Adrenal gland (tissue), 19 donors: ENCODE measurements at places on chromosomes 5 and 9. TPM values are rescaled to one million over a fixed set of nuclear protein-coding genes. Genes with fewer than 3 reads are reported as not detected.

DNA sequence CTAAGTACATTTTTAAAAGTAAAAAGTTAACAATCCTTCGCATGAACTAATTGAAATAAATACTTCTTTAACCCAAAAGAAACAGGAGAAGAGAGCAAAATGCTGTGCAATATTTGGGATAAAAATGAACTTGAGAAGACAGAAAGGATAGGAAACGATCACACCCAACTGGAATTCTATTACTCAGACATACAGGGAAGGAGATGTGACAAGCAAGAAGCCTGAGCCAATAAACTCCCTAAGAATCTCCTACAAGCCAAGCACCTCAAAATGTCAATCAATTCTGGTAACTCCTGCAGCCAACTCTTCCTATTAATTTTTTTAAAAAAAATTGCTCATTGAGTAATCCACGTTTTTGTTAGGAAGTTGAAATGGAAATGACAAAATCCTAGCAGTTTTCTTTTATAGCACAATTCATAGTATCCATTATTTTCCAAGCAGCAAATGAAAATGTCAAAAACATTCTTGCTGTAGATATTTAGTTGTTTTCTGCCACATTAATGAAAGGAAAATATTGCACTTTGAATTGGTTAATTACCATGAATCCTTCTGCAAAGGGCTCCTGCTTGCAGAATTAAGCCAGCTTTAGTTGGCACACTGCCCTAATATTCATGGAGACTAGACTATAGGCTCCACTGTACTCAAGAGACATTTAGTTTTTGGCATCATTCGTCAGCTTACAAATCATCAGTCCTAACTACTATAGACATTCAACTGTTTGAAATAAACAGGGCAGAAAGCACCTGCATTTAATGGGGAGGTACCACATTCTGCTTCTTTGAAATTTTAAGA, 89.0 kb downstream of the RFX3 start:
- no peak for DNase-seq
- H3K27me3 ChIP-seq: no peaks in the 10 kb centered on the region
- no peaks in the 10 kb centered on the region for H3K36me3 ChIP-seq
- H3K4me3 ChIP-seq: no peak overlapping the region
- no peak overlapping the region for H3K27ac ChIP-seq

Gene PCDHAC2
- polyA plus RNA-seq: 0.07 TPM

- no peak overlapping the region for H3K4me3 ChIP-seq
- no peaks in the 10 kb centered on the region for H3K4me1 ChIP-seq
- no peak for DNase-seq
- no peaks in the 10 kb centered on the region for H3K27me3 ChIP-seq
- no peaks in the 10 kb centered on the region for H3K36me3 ChIP-seq
Observed at GRCh38 chr5:119019949-119020348, 31.6 kb upstream of the DTWD2 start.

DNA sequence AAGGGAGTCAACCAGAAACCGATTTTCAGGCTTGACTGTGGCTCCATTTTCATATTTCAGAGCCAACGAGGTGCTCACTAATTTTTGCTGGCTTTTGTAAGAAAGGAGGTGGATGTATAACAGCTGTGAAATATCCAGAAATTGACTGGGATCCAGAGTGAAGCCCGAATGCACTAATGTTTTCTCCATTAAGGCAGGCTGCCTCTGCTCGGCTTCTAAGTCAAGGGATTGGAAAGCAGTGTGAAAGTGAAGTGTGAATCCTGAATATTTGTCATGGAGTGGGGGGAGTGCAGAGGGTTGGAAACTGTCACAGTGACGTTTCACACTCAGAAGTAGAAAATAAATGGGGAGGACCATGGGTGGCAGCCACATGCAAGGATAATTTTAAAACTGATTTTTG, 237.4 kb downstream of the GOLPH3 start:
- no peak overlapping the region for H3K27ac ChIP-seq
- H3K4me3 ChIP-seq: no peak overlapping the region
- no peaks in the 10 kb centered on the region for H3K36me3 ChIP-seq
- DNase-seq: no peak

GRCh38 chr5:44646016-44646415, 162.7 kb upstream of the MRPS30 start:
- no peaks in the 10 kb centered on the region for H3K27me3 ChIP-seq
- no peak overlapping the region for H3K4me3 ChIP-seq
- no peaks in the 10 kb centered on the region for H3K4me1 ChIP-seq
- H3K27ac ChIP-seq: no peak overlapping the region
- H3K36me3 ChIP-seq: no peaks in the 10 kb centered on the region

- H3K27me3 ChIP-seq: no peaks in the 10 kb centered on the region
- no peak overlapping the region for H3K4me3 ChIP-seq
- DNase-seq: no peak
- H3K36me3 ChIP-seq: no peaks in the 10 kb centered on the region
Observed at GRCh38 chr5:59133764-59134261, 550.9 kb downstream of the RAB3C start.

Gene PCDHGB2
- 0.88 TPM for polyA plus RNA-seq

- no peaks in the 10 kb centered on the region for H3K27me3 ChIP-seq
- H3K27ac ChIP-seq: no peak overlapping the region
- DNase-seq: no peak
- H3K4me1 ChIP-seq: no peaks in the 10 kb centered on the region
Observed at GRCh38 chr5:75603371-75603770, 7.9 kb upstream of the ANKDD1B start.

- H3K4me1 ChIP-seq: no peaks in the 10 kb centered on the region
- H3K27me3 ChIP-seq: no peaks in the 10 kb centered on the region
Observed at GRCh38 chr5:180109920-180110319, 38.4 kb upstream of the RNF130 start.

DNA sequence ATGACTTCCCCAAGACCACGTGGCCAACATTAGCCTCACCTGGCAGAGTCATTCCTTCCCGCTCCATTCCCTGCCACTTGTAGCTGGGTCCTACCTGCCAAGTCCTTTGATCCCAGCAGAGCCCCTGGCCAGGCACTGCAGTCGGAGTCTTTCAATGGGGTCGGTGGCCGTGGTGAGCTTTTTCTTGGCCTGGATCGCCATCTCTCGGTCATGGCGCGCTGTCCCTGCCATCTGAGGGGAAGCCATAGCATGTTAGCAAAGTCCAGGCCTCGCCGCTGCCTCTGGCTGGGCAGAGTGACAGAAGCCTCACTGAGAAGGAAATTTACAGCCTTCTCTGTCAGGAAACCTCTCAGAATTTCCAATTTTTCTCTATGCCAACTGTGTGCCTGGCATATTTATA, 17.5 kb downstream of the CAPSL start:
- no peaks in the 10 kb centered on the region for H3K27me3 ChIP-seq
- no peak for DNase-seq
- H3K4me3 ChIP-seq: no peak overlapping the region
- H3K4me1 ChIP-seq: peaks cover 6% of the 10 kb centered on the region

DNA sequence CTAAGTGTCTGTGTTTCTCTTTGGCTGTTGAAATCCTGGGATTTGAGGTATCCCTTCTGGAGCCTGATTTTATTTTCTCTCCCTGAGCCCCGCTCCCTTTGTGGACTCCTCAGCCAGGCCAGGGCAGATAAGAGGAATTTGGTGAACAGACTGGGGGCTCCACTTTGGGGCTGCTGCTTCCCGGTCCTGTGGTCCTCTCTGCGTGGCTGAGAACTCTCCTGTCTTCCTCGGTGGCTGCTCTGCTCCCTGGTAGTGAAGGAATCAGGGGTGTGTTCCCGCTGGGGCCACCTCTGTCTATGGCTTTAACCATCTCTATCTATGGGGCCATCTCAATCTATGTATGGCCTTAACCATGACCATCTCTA, 71.7 kb upstream of the SH3PXD2B start:
- H3K36me3 ChIP-seq: no peaks in the 10 kb centered on the region
- no peaks in the 10 kb centered on the region for H3K27me3 ChIP-seq
- H3K4me1 ChIP-seq: no peaks in the 10 kb centered on the region

GRCh38 chr5:25128606-25129005, 483.8 kb upstream of the CDH10 start:
- H3K27ac ChIP-seq: no peak overlapping the region
- no peaks in the 10 kb centered on the region for H3K27me3 ChIP-seq
- no peaks in the 10 kb centered on the region for H3K4me1 ChIP-seq
- H3K4me3 ChIP-seq: no peak overlapping the region
- no peaks in the 10 kb centered on the region for H3K36me3 ChIP-seq

GRCh38 chr9:4489919-4490704, at the start of gene SLC1A1:
Gene SLC1A1, plus strand, starts transcription at chr9:4490468. Its CDS starts 212 bp downstream, at chr9:4490680.
- no peaks in the 10 kb centered on the region for H3K36me3 ChIP-seq
- peak within 1 kb of the TSS; percentile 36 for H3K4me3 ChIP-seq
- peak within 1 kb of the TSS; percentile 16 for H3K27ac ChIP-seq
- no peaks in the 10 kb centered on the region for H3K27me3 ChIP-seq

Gene C9orf153
- polyA plus RNA-seq: not detected

DNA sequence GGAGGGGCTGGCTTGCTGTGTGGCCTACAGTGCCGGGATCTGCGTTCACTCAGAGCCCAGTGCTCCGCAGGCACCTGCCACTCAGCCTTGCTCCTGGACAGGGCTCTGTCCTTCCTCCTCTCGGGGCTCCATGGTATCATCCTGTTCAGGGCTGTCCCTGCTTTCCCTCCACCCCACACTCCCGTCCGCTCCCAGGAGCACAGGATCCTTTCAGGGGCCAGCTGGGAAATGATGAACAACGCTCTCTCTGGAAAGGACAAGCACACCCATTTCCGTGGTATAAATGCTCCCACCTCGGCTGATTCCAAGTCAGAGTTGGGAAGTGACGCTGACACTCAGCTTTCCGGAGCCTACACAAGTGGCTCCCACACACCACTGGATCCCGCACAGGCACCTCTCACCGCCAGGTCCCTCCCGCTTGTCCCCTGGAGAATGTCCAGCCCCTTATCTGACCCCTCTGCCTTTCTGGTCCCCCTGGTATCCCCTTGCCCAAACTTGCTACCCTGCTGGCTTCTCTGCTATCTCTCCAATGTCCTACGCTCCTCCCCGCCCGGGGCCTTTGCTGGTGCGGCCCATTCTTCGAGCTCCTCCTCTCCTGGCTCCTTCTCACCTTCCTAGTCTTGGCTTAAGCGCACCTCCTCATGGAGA, 21.3 kb downstream of the HMCN2 start:
- H3K27ac ChIP-seq: no peak overlapping the region
- H3K4me1 ChIP-seq: peaks cover 9% of the 10 kb centered on the region
- no peak overlapping the region for H3K4me3 ChIP-seq
- H3K36me3 ChIP-seq: no peaks in the 10 kb centered on the region

Gene SYK
- 3.9 TPM for polyA plus RNA-seq

DNA sequence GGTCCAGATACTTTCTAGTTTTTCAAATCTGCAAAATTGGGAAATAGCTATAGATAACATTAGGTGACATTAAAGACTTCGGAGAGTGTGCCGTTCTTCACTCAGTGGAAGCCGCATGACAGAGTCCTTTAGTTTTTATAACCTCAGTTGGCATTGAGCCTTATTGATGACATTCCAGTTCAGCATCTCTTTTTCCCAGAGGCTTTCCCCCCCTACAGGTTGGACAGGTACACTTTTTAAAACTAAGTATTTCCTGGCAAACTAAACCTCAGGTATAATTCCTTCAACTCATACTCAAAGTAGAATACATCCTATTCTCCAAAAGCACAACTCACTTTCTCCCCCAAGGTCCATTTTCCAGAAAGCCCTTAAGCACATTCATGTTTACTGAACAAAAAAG, 58.7 kb downstream of the SLC46A2 start:
- H3K36me3 ChIP-seq: no peaks in the 10 kb centered on the region
- H3K27me3 ChIP-seq: no peaks in the 10 kb centered on the region
- H3K4me1 ChIP-seq: peaks cover 4% of the 10 kb centered on the region
- no peak for DNase-seq
- H3K4me3 ChIP-seq: no peak overlapping the region

- H3K27me3 ChIP-seq: no peaks in the 10 kb centered on the region
- H3K4me1 ChIP-seq: no peaks in the 10 kb centered on the region
- H3K4me3 ChIP-seq: no peak overlapping the region
- H3K27ac ChIP-seq: no peak overlapping the region
- H3K36me3 ChIP-seq: no peaks in the 10 kb centered on the region
Observed at GRCh38 chr5:43061352-43062075, 21.4 kb upstream of the ANXA2R start.

- H3K27me3 ChIP-seq: no peaks in the 10 kb centered on the region
- no peak for DNase-seq
- no peak overlapping the region for H3K4me3 ChIP-seq
- H3K4me1 ChIP-seq: no peaks in the 10 kb centered on the region
Observed at GRCh38 chr5:3230254-3230653, 365.4 kb upstream of the IRX1 start.

DNA sequence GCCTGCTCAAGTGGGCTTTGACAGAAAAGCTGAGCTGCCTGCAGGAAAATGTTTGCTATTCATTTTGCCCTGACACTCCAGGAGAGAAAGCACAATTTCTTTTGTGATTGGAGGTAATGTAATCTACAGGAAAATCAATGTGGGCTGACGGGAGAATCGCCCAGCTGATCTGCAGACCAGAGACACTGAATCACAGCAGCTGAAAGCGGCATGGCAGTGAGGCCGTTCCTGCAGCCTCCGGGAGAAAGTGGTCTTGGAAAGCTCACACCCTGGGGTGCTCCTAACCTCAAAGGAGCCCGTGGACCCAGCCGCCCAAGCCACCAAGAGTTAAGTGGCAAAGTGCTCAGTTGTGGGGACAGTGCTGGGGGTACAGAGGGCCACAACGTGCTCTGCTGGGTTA, 593.6 kb downstream of the BNC2 start:
- no peaks in the 10 kb centered on the region for H3K4me1 ChIP-seq
- H3K36me3 ChIP-seq: no peaks in the 10 kb centered on the region
- no peak overlapping the region for H3K27ac ChIP-seq
- no peak overlapping the region for H3K4me3 ChIP-seq
- DNase-seq: no peak
- H3K27me3 ChIP-seq: no peaks in the 10 kb centered on the region

Gene CCL27
- 0.24 TPM for polyA plus RNA-seq

- no peak overlapping the region for H3K4me3 ChIP-seq
- H3K36me3 ChIP-seq: no peaks in the 10 kb centered on the region
- no peaks in the 10 kb centered on the region for H3K4me1 ChIP-seq
- peak; percentile 11 for DNase-seq
- H3K27me3 ChIP-seq: peaks cover 90% of the 10 kb centered on the region
Observed at GRCh38 chr5:2746561-2747032, 4.9 kb downstream of the IRX2 start.

GRCh38 chr9:89153232-89154017, 25.2 kb downstream of the SHC3 start:
- no peak overlapping the region for H3K4me3 ChIP-seq
- peak overlapping the region; percentile 91 for H3K27ac ChIP-seq
- no peaks in the 10 kb centered on the region for H3K36me3 ChIP-seq
- H3K4me1 ChIP-seq: peaks cover 10% of the 10 kb centered on the region

DNA sequence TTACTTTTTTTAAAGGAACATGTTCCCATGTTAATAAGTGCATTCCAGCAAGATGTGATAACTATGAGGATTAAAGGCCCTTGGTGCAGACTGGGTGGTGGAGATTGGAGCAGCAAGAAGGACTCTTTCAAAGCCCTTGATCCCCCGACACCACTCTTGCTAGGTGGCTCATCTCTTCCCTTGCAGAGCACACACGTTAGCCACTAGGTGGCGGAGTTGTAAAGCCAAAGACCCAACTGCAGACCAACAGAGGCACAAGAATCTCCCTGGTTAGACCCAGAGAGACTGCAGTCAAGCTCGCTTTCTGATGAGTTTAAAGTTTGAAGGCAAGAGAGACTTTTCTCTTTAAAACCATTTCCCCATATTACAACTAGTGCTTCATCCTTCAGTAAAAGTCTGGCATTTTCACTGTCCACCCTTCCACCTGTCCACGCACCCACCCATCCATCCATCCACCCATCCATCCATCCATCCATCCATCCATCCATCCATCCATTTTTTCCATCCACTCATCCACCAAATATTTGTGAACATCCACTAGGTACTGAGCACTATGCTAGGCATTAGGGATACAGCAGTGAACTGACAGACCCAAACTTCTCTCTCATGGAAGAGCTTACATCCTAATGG, 226.9 kb downstream of the MSX2 start:
- H3K36me3 ChIP-seq: no peaks in the 10 kb centered on the region
- H3K4me3 ChIP-seq: no peak overlapping the region
- peak; percentile 74 for DNase-seq
- peaks cover 8% of the 10 kb centered on the region for H3K27me3 ChIP-seq
- H3K27ac ChIP-seq: no peak overlapping the region

Gene EIF4E1B
- 0.37 TPM for polyA plus RNA-seq

Gene PFN3
- polyA plus RNA-seq: not detected
